ENCODE measurements at places on chromosomes 12 and 14. TPM values are rescaled to one million over a fixed set of nuclear protein-coding genes. Genes with fewer than 3 reads are reported as not detected.
A peak's percentile ranks its signal among the peaks of the same experiment; 100 is the strongest.

OTX2 gene
- not detected for total RNA-seq

ESPL1 gene
- total RNA-seq, result 62.1 TPM

CDK4 gene
- 218 TPM for total RNA-seq

ANKS1B gene
- not detected for total RNA-seq

OR11H7 gene
- not detected for total RNA-seq

COQ10A gene
- 7.9 TPM for total RNA-seq

RHOJ gene
- not detected for total RNA-seq

RD3L gene
- not detected for total RNA-seq

CHURC1 gene
- total RNA-seq, result 47.0 TPM

HOMEZ gene
- 11.8 TPM for total RNA-seq

ALDH2 gene
- 3.2 TPM for total RNA-seq

DNA sequence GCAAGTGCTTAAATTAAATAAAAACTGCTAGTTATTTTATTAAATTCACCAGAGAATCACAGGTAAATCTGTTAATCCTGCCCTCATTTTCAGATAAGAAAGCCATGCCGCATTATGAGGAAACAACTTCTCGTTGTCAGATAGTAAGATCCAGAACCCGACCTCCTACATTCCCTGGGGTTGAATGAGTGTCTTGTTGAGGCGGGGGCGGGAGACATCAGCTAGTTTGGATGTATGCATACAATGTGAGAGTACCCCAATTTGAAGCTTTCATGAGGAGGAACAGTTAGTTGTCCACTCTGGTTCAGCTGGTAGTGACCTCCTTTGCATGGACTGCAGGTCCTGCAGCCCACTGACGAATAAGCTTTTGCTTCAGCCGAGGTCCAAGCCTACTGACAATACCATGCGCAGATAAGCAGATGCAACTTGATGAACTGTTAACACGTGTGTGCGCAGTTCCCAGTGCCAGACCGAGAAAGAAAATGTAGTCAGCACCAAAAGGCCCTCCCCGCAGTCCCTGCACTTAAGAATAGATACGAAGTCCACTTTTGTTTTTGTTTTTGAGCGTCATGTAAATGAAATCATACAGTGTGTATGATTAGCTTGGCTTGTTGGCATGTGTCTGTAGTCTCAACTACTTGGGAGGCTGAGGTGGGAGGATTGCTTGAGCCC is 34.9 kb downstream of the EVL start:
- peaks cover 82% of the 10 kb centered on the region for H3K36me3 ChIP-seq
- no peaks in the 10 kb centered on the region for H3K27me3 ChIP-seq
- H3K4me3 ChIP-seq, result no peak overlapping the region
- peak overlapping the region; percentile 87 for H3K27ac ChIP-seq

- H3K36me3 ChIP-seq, result peaks cover 29% of the 10 kb centered on the region
- H3K4me3 ChIP-seq, result no peak overlapping the region
- H3K4me1 ChIP-seq, result peaks cover 63% of the 10 kb centered on the region
- no peak for DNase-seq
Observed at GRCh38 chr14:73780896-73781295, 66.7 kb upstream of the PNMA1 start.

- H3K4me3 ChIP-seq, result no peak overlapping the region
- peaks cover 4% of the 10 kb centered on the region for H3K27me3 ChIP-seq
- DNase-seq, result no peak
- no peaks in the 10 kb centered on the region for H3K36me3 ChIP-seq
- H3K4me1 ChIP-seq, result peaks cover 5% of the 10 kb centered on the region
Observed at GRCh38 chr12:3252450-3252891, 175.3 kb downstream of the TSPAN9 start.

DNA sequence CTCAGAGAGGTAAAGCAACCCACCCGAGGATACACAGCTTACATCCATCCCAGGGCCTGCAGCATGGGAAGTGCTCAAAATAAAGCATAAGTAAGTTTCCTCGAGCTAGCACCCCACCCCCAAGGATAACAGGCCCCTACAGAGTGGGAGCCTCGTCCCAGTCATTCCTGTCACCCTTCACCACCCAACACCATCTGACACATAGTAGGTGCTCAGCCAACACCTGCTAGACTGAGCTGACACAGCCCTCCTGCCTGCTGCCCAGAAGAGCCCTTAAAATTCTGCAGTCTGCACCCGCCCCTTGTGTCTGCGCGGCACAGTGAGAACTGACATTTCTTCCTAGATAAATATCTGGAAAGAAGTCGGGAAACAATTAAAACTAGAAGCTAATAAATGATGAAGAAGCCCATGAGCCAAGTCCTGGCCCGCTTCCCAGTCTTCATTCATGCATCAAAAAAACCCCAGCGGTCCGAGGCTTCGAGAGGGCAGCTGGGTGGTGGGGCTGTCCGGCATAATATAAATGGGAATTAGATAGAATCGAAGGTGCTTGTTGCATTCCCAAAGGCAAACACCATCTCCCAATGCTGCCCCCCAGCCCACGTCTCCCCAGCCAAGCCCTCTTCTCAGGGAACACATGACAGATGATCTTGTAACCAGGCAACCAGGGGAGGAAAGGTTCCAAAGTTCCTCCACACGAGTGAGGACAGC is 76.2 kb downstream of the BCL11B start:
- DNase-seq, result no peak
- H3K27me3 ChIP-seq, result no peaks in the 10 kb centered on the region
- peaks cover 44% of the 10 kb centered on the region for H3K36me3 ChIP-seq
- peaks cover 92% of the 10 kb centered on the region for H3K4me1 ChIP-seq
- H3K4me3 ChIP-seq, result peak overlapping the region; percentile 16
- peak overlapping the region; percentile 98 for H3K27ac ChIP-seq

DNA sequence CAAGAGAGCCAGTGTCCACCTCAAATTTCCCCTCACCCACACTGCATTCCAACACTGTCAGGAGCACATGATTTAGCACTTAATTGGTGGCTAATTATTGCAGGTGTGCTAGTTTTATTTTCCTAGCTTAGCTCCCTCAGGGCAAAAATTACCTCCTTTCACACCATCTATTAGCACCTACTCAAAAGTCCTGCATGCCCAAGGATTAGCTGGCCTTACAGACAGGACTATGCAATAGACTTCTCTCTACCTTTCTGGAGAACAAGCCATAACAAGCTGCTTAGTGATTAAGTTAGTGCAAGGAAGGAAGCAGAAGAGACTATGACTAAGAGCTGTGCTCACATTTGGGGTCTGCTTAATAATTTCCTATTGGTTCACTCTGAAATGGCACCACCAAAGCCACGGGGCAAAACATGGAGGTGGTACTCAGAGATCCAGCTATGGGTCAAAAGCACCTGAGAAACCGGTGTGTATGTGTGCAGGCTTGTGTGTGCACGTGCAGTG is 69.5 kb downstream of the STON2 start:
- H3K27me3 ChIP-seq, result peaks cover 2% of the 10 kb centered on the region
- DNase-seq, result no peak
- no peaks in the 10 kb centered on the region for H3K4me1 ChIP-seq
- H3K36me3 ChIP-seq, result no peaks in the 10 kb centered on the region
- no peak overlapping the region for H3K27ac ChIP-seq
- no peak overlapping the region for H3K4me3 ChIP-seq

DNA sequence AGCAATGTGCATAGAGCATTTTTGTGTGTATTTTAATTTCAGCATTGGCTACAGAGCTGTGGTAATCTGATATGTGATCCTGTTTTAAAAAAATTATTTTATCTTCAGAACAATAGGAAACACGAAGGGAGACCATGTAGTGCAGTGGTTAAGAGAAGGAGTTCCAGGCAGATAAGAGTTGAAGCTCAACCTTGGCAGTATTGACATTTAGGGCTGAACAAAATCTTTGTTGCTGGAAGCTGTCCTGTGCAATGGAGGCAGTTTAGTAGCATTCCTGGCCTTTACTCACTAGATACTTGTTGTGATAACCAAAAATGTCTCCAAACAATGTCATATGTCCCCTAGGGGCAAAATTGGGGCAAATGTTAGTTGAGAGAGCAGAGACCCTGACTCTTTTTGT is 59.2 kb downstream of the CHST11 start:
- no peak overlapping the region for H3K27ac ChIP-seq
- H3K4me1 ChIP-seq, result peaks cover 45% of the 10 kb centered on the region
- H3K27me3 ChIP-seq, result no peaks in the 10 kb centered on the region

DNA sequence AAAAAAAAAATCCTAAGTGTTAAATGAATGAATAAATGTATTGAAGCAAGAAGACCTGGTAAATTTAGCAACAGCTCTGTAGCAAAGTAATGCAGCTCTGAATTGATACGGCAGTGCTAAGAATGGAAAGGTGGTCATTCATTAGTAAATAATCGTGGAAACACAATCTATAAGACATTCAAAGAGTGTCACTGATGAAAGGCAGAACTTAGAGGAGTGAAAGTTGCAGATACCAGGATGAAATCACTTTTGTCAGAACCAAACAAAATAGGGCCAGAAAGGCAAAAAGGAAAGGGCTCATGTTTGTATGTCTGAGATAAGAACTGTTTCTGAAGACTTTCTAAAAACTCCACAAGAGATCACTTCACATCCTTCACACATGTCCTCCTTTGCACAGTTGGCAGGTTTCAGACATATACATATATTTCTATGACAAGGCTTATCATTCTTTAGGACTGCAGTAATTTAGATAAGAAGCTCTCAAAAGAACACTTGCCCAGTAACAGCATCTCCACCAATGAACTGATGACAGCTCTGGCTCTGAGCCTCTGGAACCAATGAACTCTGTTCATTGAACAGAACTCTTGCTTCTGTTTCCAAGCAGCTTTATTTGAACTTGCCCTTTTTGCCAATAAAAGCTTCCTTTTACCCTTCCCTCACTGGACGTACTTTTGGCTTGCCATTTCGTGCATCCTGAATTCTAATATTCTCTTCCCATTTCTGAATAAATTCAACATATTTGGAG is 4.2 kb upstream of the LRR1 start:
- no peak overlapping the region for H3K4me3 ChIP-seq
- DNase-seq, result no peak
- H3K4me1 ChIP-seq, result peaks cover 10% of the 10 kb centered on the region
- no peak overlapping the region for H3K27ac ChIP-seq
- no peaks in the 10 kb centered on the region for H3K36me3 ChIP-seq
- H3K27me3 ChIP-seq, result no peaks in the 10 kb centered on the region

GRCh38 chr14:103879118-103879569 is 31.8 kb upstream of the PPP1R13B start:
- H3K4me1 ChIP-seq, result peaks cover 28% of the 10 kb centered on the region
- no peak for DNase-seq
- H3K27me3 ChIP-seq, result peaks cover 4% of the 10 kb centered on the region
- H3K4me3 ChIP-seq, result peak overlapping the region; percentile 24
- no peak overlapping the region for H3K27ac ChIP-seq
- no peaks in the 10 kb centered on the region for H3K36me3 ChIP-seq

GRCh38 chr12:10716704-10717315 is 6.3 kb downstream of the YBX3 start:
- peaks cover 70% of the 10 kb centered on the region for H3K36me3 ChIP-seq
- H3K27me3 ChIP-seq, result no peaks in the 10 kb centered on the region
- H3K4me3 ChIP-seq, result no peak overlapping the region
- peaks cover 56% of the 10 kb centered on the region for H3K4me1 ChIP-seq
- no peak overlapping the region for H3K27ac ChIP-seq

GRCh38 chr14:105495990-105496830 is 5.2 kb downstream of the TEDC1 start:
- H3K4me1 ChIP-seq, result peaks cover 4% of the 10 kb centered on the region
- no peak for DNase-seq
- no peaks in the 10 kb centered on the region for H3K27me3 ChIP-seq
- H3K36me3 ChIP-seq, result no peaks in the 10 kb centered on the region
- H3K4me3 ChIP-seq, result no peak overlapping the region
- H3K27ac ChIP-seq, result no peak overlapping the region

GRCh38 chr12:132723015-132723763 is 12.5 kb downstream of the PGAM5 start:
- DNase-seq, result no peak
- H3K36me3 ChIP-seq, result peaks cover 65% of the 10 kb centered on the region
- H3K4me3 ChIP-seq, result no peak overlapping the region
- H3K27ac ChIP-seq, result peak overlapping the region; percentile 16

- H3K27me3 ChIP-seq, result peaks cover 20% of the 10 kb centered on the region
- H3K27ac ChIP-seq, result no peak overlapping the region
- H3K4me3 ChIP-seq, result no peak overlapping the region
- DNase-seq, result no peak
- no peaks in the 10 kb centered on the region for H3K36me3 ChIP-seq
Observed at GRCh38 chr12:96995861-96996260, 88.8 kb downstream of the NEDD1 start.

DNA sequence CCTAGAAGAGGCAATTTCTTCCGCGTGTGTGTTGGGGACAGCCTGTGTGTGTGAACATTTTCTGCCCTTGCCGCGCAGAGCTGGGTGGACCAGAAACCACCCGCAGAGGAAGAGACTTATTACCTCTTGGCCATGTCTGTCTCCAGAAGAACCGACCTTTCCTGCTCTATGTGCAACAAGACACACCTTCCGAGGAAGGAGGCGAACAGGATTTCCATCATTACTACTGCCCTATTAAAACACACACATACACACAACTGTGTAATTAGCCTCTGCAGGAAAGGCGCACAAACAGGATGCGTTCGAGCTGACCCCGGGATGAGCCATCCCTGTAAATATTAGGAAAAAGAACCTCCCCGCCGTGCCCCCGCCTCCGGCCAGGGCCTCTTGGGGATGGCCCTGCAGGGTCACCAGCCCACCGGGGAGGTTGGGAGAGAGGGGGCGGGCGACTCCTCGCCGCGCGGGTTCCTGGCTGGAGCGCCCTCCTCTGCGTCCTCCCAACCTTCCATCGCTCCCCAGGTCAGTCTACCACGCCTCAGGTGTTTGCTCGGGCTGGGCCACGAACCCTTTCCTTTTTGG is 484 bp upstream of the PRKCH start:
- peaks cover 16% of the 10 kb centered on the region for H3K4me1 ChIP-seq
- peak overlapping the region; percentile 43 for H3K27ac ChIP-seq

DNA sequence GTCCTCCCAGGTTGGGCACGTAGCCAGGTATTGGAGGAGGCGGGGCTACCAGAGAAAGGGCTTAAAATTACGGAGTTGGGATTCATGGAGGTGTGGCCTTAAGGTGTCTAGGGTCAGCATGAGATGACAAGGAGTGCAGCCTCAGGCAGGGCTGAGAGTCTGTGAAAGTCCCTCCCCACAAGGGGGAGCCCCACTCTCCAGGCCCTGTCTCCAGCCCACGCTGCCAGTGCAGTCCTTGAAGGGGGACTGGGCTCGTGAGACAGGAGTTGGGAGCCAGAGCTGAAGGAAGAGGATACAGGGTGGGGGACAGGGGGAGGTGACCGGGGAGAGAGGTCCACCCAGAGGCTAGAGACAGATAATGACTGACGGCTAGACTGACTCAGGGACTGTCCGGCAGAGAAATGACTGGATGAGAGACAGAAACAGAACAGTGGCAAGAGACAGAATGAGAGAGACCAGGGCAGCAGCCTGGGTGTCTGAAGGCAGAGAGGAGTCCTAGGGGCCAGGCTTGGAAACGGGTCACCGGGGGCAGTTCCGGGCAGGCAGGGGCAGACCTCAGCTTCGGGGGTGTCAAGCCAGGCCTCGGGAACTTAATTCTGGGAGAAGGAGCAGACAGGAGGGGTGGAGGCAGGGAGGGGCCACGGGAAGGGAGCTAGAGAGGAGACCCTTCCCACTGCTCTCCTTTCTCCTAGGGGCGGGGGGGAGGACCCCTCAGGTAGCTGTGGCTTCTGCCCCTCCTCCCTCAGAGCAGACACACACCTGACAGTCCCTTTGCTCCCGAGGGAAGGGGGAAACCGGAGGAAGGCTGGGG is 970 bp downstream of the CDH24 start:
- peak overlapping the region; percentile 61 for H3K4me3 ChIP-seq
- no peak overlapping the region for H3K27ac ChIP-seq
- peaks cover 19% of the 10 kb centered on the region for H3K4me1 ChIP-seq
- H3K27me3 ChIP-seq, result peaks cover 7% of the 10 kb centered on the region
- DNase-seq, result peak; percentile 79
- peaks cover 15% of the 10 kb centered on the region for H3K36me3 ChIP-seq

- H3K27ac ChIP-seq, result no peak overlapping the region
- no peak for DNase-seq
- peaks cover 14% of the 10 kb centered on the region for H3K4me1 ChIP-seq
- no peaks in the 10 kb centered on the region for H3K36me3 ChIP-seq
- H3K27me3 ChIP-seq, result peaks cover 15% of the 10 kb centered on the region
Observed at GRCh38 chr12:75751769-75752471, 240.5 kb upstream of the KRR1 start.

Data from activated CD8-positive, alpha-beta T cell treated with anti-CD3 and anti-CD28 coated beads for 36 hours (primary cell).